ENCODE measurements at places on chromosomes 1 and 21.
A peak's percentile ranks its signal among the peaks of the same experiment; 100 is the strongest.

DNA sequence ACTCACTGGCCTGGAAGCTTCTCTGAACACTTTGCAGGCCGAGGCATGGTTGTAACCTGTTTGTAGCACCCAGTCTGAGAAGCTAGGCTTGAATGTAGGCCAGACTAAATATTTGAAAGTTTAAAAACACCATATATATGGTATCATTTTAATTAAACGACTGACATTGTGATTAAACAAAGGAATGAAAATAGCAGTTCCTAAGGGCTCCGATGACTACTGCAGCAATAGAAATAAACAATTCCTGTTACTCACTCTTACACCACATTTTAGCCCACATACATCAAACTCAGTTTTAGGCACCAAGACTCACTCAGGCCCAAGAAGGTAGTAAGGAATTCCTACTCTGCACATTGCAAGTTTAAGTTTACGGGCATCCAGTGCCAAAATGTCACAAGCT, 281.2 kb downstream of the AKT3 start:
- no peak for DNase-seq

DNA sequence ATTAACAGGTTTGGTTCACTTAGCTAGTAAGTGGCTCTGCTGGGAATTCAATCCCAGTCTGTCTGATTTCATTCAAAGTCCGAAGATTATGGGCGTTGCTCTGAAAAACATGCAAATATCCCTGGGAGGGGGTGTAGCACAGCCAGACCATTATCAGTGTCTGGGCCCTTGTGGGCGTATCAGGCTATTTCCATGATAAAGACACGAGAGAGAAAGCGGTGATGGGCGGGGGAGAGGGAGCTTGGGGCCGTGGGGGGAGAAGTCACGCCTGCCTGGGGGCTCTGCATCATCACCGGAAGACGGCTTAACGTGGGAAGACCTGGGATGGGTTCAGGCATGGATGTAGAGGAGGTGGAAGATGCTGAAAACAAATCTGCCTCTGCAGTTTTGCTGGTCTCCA, 25.8 kb downstream of the IL6R start:
- DNase-seq, result no peak

DNA sequence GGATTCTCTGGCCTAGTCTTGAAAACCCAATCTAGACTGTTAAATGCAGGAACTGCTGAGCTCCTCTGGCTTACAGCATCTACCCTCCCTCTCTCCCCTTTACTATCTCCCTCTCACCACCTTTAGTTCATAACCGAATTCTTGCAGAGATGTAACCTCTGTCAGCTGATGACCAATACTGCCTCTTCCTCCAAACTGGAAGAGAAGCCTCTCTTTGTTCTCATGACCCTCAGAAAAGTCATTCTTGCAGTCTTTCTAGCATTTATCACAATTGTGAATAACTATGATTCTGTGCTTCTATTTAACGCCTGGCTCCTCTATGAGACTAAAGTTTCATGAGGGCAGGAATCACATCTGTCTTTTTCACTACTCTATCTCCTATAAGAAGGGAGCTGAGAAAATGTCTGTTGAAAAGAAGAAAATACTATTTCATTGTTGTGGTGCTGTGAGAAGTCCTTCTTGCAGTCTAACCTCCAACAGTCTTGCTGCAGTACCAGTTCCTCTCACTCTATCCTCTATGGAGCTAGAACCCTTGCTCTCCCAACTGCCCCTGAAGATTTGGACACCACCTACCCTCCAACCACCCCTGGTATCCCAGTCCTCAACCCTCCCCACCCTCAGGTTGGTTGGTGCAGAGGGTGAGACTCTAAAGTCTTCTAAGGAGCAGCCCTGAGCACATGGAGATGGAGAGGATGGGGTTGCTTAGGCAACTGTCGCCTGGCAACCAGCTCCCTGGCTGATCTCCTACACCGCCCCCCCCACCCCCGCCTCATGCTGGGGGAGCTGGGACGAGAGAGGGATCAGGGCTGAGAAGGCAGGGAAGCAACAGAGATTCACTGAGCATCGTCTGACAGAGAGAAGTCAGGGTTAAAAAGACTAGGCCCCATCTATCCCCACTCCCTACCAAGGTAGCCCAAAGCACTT, 13.9 kb downstream of the MEF2D start:
- peak; percentile 76 for DNase-seq

DNA sequence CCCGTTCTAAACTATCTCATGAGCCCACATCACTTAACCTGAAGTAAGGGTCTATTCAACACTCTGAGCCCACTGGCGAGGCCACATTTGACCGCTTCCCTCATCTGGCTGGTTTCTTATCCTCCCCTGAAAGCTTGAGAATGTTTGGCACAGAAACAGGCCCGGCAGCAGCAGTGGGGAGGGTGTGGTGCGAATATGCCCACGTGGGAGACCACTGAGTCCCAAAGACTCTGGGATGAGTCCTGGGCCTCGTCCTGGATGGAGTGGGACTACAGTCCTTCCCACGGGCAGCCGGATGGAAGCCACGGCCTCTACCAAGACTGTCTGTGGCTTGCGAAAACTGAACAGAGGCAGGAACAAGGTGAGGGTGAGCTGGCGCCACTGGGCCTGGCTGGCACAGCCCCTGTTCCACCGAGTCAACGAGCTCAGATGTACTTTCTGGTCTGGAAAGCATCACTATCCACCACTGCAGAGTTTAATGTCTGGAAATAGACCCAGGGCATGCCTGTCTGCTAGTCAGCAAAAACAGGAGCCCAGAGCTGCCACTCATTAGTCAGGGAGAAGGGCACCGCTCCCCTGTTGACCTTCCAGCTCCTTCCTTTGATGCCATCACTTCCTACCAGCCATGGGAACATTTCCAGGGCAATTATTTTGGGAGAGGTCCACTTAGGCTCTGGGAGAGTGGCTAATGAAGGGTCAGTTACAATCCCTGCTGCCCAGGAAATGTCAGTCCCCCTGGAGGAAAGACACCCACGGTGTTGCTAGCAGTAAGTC, 386.6 kb downstream of the MATN1 start:
- DNase-seq, result no peak

GRCh38 chr21:44442266-44443125, 12.8 kb upstream of the LRRC3 start:
- DNase-seq, result no peak

- no peak for DNase-seq
Measured at GRCh38 chr1:30191154-30191702, 532.2 kb downstream of the MATN1 start.

GRCh38 chr1:154265586-154265985, 6.8 kb upstream of the HAX1 start:
- DNase-seq, result no peak

GRCh38 chr1:216766633-216767327, 43.6 kb upstream of the ESRRG start:
- DNase-seq, result no peak

DNA sequence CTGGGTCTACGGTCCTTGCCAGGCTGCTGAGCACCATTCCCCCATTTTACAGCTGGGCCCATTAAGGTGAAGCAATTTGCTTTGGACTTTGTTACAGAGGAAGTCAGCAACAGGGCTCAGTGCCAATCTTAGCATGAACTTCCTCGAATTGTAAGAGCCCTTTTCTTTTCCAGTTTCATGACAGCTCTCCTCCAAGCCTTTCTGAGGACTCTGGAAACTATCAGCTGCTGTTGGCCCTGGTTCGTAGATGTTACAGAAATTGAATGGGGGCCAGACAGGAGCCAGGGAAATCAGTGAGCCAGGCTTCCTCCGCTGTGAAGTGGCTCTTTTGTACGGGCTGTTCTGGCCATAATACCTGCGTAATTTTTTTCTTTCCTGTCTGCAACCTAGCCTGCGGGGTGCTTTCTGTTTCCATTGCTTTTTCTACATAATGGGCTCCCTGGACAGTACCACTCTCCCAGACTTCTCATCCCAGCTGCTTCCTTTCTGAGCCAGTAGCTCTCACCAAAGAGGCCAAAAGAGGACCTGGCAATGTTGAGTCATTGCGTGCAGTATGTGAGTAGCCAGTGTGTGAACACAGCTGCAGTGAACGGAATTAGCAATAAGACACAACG, 386.3 kb downstream of the DISC1 start:
- no peak for DNase-seq

GRCh38 chr1:165129568-165130164, 226.8 kb downstream of the LMX1A start:
- peak; percentile 33 for DNase-seq

- DNase-seq, result no peak
Measured at GRCh38 chr1:4786055-4786454, 131.6 kb downstream of the AJAP1 start.

DNA sequence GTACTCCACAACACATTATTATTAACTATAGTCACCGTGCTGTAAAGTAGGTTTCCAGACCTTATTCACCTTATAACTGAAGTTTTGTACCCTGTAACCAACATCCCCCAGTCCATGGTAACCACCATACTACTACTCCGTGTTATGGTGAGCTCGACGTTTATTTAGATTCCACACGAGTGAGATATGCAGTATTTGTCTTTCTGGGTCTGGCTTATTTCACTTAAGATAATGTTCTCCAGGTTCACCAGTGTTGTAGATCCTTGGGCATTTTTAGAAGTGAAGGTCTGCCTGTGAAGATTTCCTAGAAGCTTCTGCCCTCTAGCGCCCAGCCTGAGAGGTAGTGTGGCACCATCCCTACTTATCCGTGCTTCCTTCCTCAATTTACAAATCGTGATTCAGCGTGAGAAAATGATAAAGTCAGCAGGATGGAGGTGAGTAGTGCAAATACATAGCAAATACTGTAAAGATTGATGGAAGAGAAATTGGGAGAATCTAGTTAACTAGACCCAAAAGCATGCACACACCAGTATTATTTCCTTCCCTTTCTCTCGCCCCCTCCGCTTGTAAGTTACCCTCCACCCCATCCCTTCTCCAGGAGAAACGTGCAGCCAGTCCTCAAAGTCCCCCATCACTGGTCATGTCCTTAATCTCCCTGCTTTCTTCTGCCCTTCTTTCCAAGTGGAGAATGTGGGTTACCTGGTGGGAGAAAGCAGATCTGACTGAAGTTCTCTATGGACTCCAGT, 36.0 kb upstream of the DISC1 start:
- DNase-seq, result peak; percentile 12

GRCh38 chr21:33249331-33250002, 16.7 kb upstream of the IL10RB start:
- DNase-seq, result no peak

DNA sequence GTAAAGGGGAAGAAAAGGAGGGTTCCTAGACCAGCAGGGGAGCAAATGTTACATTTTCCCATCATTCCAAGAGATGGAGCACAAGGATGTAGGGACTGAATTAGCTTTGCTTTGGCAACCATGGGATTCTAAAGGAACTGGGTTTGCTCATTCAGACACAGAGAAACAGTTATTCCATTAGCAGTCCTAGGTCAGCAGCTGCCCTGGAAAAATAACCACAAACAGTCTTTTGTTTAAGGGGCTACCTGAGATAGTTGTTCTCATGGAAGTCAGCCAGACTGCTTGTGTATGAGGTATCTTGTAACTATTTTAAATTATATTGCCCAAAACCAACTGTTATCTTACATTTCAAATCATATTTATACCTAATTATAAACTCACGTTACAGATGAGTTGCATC, 58.4 kb upstream of the VCAM1 start:
- no peak for DNase-seq

Measured in amygdala (tissue), 56 donors.